ENCODE measurements at places on chromosomes 2 and 18. TPM values are rescaled to one million over a fixed set of nuclear protein-coding genes. Genes with fewer than 3 reads are reported as not detected.

DNA sequence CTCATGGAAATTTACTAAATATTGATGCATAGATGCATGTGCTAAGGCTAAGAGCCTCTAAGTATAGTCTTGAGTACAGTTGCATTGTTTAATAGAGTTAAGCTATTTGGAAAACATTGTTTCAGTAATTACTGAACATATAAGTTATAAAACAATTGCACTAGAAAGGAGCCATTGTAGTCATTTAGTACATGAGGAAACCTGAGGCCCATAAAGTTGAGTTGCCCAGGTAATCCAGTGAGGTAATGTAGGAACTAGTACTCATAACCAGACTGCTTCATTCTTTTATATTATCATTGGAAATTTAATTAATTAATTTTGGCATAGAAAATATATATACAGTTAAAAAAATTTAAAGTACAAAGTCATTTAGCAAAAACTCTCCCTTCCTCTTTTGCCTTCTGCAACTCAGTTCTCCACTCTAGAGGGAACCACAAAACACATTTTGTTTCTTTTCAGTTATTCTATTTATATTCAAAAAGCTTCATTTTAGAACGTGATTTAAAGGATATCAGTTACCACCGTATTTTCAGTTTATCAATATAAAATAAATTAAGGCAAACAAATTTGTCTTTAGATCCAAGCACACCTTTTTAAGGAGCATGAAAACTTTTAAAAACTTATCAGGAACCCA lies 27.8 kb upstream of the TBR1 start:
- DNase-seq: no peak

DNA sequence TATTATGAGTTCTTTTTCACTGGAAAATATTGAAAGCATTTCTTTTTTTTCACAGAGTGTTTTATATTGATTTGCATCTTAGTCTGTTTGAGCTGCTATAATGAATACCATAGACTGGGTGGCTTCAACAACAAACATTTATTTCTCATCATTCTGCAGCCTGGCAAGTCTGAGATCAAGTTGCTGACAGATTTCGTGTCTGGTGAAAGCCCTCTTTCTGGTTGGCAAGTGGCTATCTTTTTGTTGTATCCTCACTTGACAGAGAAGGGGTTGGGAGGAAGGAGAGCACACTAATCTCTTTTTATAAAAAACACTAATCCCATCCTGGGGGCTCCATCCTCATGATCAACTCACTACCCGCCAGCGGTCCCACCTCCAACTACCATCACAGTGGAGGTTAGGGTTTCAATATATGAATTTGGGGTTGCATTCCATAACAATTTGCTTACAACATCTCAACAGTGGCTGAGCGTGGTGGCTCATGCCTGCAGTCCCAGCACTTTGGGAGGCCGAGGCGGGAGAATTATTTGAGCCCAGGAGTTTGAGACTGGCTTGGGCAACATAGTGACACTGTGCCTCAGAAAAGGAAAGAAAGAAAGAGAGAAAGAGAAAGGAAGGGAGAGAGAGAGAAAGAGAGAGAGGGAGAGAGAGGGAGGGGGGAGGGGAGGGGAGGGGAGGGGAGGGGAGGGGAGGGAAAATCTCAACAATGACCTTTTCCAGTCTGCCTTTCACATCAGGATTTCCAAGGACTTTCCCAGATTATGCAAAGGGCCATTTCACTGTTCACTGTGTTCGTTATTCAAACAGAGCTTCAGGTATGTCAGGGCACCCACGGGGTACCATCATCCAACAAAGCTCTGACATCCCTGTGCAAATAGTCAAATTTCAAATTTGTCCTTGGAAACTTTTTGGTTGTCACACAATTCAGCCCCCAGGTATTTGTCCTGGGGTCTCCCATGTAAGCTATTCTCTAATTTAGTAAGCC lies 111.1 kb downstream of the AP1S3 start:
- no peak for DNase-seq

DNA sequence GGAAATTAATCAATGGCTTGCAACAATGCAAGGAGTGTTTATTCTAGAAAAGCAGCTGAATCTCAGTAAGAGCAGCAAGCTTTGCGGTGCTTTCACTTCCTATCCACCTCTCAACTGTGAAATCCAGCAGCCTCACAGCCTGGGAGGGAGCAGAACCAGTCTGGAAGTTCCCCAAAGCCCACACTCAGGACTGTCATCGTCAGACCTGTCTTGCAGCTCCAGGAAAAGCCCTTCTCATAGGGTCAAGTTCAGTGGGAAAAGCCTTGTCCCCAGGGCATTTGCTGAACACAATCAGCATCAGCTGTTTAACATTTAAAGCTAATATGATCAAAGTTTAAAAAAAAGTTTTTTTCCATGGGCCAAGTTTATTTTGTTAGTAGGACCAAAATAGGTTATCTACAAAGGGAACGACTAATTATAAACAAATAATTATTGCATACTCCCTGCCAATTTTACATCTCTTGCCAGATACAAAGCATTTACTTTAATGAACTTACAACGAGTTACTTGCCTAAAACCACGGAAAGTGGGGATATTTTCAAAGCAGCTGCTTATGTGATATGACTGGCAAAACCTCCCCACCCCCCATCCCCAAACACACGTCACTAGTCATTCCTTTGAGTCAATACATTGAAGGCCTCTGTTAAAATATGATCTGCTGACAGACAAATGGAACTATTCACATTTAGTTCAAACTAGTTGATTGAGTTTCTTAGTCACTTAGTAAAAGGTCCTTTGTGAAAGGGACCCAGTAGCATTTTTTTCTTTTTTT lies 36.8 kb downstream of the PARD6G start:
- no peak for DNase-seq

- DNase-seq: no peak
These were observed 56.3 kb downstream of the TLK1 start for GRCh38 chr2:171104379-171104778.

GRCh38 chr2:15918761-15919356 lies 21.5 kb upstream of the MYCN start:
- DNase-seq: no peak

DNA sequence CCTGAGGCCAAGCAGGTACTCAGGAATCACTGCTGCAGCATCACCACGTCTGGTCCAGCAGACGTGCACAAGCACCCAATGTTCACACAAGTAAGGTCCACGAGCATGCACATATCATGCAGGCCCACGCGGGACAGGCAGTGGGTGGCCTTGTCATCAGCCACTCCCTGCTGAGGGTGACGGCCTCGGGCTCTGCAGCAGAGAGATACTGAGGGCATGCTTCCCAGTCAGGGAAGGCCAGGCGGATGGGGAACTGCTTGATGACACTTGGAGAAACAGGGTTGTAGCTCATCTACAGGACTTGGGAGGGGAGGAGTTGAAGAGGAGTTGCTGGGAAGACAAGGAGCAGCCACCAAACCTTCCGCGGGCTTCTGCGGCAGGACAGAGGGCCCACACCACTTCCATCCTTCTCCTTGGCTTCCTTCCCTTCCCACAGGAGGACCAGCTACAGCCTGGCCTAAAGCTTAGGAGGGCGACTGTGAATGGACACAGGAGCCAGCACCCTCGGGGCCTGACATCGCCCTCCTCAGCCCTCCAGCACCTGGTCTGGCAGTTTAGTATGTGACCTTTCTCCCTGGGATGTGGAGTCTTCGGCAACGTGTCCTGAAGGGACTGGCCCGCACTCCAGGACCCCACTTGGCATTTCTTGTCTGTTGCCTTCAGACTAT lies 15.2 kb downstream of the MFSD2B start:
- no peak for DNase-seq

DNA sequence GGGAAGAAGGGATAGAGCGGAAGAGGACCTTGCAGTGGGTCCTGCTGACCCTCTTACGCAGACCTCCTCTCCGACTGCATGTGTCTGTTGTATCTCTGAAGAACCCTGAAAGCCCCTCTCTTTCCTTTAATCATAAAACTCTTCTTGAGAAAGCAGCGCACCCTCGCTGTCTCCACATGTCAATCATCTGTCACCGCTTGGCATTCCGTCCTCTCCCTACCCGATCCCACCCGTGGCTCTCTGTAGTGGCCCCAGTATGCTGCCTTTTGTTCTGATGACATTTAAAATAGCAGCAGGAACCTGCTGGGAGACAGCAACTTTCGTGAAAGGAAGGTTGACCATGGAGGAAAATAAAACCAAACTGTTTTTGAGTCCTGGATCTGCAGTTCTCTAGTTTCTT lies 582.9 kb upstream of the SALL3 start:
- no peak for DNase-seq

GRCh38 chr18:32351032-32351431 lies 119.7 kb downstream of the GAREM1 start:
- DNase-seq: no peak

GRCh38 chr2:106160786-106161261 lies 33.3 kb downstream of the UXS1 start:
- DNase-seq: no peak

DNA sequence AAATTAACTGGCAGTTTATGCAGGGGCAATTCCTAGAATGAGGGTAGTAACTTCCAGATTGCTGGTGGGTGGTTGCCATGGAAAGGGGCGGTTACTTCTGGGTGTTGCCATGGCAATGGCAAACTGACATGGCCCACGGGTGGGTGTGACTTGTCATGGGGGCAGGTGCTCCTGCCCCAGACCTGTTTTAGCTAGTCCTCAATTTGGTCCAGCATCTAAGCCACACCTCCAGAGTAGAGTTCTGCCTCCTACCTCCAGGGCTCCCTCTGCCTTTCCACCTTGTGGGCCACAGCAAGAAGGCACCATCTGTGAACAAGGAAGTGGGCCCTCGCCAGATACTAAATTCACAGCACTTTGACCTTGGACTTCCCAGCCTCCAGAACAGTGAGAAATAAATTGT lies 148.7 kb downstream of the TFCP2L1 start:
- DNase-seq: peak; percentile 64

GRCh38 chr18:75044296-75044695 lies 164.6 kb downstream of the PTGR3 start:
- DNase-seq: no peak

Gene SLC30A3
- 10.2 TPM for total RNA-seq

Gene EFHD1
- 20.1 TPM for total RNA-seq

Gene REG3A
- not detected for total RNA-seq

Gene MOGAT1
- 0.24 TPM for total RNA-seq

Gene GALNT3
- total RNA-seq: 0.27 TPM

Data from cardiac septum (tissue), 1 donor.